ENCODE measurements at places on chromosomes 4 and X.

DNA sequence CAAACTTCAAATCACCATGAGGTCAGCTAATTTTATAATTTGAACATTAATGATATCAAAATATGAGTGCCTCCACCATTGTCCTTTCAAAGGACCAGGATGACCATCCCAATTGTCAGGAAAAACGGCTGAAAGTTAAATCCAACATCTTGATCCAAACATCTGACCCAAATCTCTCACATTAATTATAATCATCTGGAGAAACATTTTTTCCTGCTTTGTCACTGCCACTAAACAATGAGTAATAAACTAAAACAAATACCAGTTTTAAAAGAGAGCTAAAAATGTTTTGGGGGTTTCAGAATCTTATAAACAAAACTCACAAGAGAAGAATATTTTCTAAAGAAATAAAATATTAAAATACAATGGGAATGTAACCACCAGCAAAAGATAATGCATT lies 45.7 kb upstream of the NDST4 start:
- no peak for DNase-seq

GRCh38 chr4:108114503-108114902 lies 54.2 kb downstream of the LEF1 start:
- DNase-seq = no peak

DNA sequence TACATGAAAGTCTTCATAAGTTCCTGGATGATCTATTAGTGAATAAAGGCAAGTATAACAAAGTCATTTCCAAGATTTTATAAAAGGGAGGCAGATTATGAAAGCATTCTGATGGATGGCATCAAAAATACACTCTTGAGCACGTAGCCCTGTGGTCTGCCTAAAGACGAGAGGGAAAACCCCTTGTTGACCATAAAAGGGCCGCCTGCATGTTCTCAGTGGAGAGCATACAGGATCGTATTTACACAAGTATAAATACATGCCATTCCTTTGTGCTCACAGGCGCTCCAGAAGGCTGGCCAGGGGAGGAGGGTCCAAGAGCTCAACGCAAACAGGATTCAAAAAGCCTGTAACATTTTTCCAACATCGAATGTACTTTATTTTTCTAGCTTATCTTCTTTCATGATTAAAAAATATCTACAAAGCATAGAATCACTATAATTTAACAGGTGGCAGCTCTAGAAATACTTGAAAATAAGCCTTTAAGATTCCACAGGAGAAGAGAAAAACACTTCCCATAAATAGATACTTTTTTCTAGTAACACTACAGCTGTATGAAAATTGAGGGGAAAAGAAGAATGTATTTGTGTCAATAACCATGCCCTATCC lies 29.6 kb downstream of the PDGFC start:
- DNase-seq = no peak

- DNase-seq = no peak
Measured at GRCh38 chr4:128241019-128241418, 46.6 kb downstream of the PGRMC2 start.

DNA sequence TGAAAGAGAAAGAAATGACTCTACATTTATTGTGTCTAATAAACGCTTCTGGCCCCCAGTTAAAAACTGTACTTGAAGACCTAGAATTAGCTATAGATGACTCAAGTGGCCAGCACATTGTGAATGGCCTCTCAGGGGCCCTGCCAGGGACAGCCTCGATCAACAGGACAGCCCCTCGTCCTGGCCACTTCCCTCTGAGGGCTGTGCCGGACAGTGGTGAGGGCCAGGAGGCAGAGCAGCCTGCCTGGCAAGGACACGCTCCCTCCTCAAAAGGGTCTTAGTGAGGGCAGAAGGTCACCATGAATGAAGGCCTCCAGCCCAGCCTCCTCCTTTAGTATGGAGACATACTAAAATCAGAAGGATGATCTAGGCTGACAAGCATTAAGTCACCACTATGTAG lies 16.5 kb downstream of the RNF212 start:
- no peak for DNase-seq

Data from SK-N-MC (cell line).